Stimulated activated CD4-positive, alpha-beta T cell treated with anti-CD3 and anti-CD28 coated beads, TNF-alpha, amount 100 ng/mL, for 4 hours (primary cell): ENCODE measurements at places on chromosomes 1 and 21.
A peak's percentile ranks its signal among the peaks of the same experiment; 100 is the strongest.

DNA sequence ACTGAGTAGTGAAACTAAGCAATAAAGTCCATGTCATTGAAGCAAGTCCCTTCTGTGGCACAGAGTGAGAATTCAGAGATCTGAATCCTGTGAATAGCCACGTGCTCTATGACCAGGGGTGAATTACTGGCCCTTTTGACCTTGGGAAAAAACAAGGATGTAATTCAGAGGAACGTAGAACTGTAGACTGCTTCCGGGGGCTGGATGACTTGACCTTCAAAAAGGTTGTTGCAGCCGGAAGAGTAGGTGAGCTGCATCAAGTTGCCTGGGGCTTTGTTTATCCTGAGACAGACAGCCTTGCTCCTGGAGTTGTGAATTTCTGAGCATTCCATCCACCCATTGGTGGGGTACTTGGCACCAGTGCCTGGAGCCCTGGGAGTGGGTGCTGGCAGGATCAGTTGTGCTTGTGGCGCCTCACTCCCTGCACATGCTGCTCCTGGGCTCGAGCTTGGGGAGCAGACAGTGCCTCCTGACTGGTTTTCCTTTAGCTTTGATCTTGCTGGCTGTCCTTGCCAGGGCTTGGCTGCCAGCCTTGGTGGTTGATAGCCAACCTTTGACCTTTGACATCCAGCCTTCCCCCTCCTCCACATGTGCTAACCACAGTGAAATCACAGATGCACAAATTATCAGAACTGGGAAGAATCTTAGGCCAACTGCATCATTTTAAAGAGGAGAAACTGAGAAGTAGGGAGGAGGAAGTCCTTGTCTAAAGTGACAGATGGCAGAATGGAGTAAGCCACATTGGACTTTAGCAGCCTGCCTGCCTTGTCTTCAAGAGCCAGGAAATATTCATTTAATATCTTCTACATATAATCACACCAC lies 16.2 kb upstream of the MYOG start:
- no peak for DNase-seq

DNA sequence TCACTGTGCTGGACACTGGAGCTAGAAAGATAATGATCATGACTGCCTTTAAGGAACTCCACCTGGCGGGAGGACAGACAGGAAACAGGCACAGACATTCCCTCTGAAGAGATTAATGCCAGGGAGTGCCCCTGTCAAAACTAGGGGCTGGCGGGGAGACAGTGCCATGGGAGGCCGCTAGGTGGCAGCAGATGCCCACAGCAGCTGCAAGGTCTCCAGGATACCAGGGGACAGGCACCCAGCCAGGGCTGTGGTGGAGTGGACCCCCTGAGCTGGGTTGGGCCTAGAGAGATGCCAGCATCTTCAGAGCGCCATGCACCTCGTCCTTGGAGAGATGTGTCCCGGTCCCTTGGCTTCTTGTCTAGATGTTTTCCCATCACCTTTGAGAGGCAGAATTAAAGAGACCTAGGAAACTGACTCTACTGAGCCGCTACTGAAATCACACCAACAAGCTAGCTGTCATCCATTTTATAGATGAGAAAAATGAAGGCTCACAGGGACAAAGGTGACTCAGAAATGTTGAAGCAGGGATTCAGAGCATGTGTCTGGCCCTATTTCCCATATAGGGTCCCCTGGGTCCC lies 3.6 kb downstream of the REN start:
- DNase-seq = peak; percentile 59

DNA sequence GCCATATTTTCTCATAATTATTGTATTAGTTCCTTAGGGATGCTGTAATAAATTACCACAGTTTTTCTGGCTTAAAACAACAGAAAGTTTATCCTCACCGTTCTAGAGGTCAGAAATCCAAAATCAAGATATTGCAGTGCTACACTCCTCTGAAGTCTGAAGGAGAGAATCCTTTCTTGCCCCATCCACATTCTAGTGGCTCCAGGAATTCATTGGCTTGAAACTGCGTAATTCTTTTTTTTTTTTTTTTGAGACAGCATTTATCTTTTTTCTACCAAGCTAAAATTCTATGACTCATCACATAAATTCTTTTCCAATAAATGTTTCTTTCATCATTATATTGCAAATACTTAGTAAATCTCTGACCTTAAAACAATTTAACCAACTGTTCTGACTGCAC lies 451.0 kb upstream of the RGS18 start:
- DNase-seq = no peak

- DNase-seq = no peak
Measured at GRCh38 chr1:8985915-8986813, 40.1 kb downstream of the SLC2A7 start.

GRCh38 chr1:115116512-115116911 lies 27.2 kb upstream of the TSPAN2 start:
- no peak for DNase-seq
